ENCODE measurements at places on chromosomes 13 and 19.

DNA sequence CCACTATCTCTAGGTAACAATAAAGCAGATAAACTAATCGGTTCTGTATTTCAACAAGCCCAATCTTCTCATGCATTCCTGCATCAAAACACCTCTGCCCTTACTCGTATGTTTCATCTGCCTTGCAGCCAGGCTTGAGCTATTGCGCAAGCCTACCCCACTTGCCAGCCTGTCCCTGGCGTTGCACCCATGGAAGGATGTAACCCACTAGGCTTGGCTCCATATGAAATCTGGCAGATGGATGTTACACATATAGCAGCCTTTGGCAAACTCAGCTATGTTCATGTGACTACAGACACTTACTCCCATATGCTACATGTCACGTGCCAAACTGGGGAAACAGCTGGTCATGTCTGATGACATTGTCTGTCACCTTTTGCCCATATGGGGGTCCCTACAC is 11.9 kb upstream of the ZNF549 start:
- DNase-seq: no peak

DNA sequence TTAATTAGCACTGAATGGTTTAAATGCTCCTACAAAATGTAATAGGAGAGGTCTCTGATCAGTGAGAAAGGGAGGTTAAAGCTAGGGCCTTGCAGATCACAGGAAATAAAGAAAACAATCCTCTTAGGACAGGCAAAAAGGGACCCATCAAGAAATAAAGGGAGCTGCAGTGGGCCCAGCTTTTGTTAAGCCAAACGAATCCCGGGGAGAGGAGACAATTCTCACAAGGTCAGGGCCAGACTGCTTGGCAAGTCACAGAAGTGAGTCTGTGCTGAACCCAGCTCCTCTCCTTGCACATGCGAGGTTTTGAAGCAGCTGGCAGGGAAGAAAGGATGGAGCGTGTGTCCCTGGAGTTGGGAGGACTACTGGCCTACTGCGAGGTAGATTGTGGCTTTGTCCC is 285.8 kb downstream of the COG6 start:
- DNase-seq: no peak

DNA sequence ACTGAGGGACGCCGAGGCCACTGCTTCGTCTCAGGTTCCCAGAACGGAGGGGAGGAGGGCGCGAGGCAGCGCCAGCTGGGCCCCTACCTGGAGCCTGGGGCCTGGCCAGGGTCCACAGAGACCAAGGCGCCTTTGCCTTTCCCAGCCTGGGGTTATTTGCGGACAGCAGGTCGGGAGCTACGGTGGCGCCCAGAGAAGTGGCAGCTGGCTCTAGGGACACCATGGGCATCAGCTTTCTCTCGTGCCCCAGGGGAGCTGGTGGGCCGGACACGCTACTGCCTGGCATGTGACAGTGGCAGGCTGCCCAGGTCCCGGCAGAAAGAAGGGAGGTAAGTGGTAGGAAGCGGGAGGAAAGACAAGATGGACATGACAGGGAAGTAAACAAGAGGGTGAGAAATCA is 19.0 kb downstream of the AKT2 start:
- DNase-seq: no peak

DNA sequence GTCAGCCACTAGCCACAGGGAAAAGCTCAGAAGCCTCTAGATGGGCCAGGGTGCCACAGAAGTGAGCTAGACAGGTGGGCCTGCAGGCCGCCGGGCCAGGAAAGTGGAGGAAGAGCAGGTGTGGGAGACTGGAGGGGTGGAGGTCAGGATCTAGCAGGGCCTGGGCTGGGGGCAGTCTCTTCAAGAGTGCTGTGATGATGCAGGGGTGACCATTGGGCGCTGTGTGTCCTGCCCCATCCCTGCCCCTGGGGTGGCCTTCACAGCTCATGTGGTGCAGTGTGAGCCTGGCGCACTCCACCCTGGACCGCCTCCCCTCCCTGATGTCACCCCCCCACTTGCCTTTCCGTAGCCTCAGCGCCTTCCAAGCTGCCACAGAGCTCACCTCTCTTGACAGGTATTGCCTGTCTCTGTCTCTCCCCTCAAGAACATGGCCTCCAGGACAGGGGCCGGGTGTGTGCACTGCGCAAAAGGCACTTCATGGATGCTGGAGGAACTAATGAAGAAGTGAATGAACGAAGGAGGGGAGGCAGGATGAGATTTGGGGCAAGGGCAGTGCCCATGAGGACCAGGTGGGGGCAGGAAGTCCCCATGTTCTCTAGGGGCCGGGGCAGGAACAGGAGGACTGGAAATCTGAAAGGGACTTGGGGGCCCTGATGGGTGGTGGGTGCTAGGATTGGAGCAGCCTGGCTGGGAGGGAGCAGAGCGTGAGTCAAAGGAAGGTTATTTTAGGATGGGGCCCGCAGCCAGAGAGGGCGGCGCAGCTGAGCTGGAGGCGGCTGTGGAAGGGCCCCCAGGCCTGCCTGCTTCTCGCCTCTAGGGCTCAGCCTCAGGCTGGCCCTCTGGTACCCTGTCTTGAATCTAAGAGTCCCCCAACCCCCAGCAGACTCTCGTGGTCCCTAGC is 6.6 kb downstream of the SSBP4 start:
- no peak for DNase-seq

DNA sequence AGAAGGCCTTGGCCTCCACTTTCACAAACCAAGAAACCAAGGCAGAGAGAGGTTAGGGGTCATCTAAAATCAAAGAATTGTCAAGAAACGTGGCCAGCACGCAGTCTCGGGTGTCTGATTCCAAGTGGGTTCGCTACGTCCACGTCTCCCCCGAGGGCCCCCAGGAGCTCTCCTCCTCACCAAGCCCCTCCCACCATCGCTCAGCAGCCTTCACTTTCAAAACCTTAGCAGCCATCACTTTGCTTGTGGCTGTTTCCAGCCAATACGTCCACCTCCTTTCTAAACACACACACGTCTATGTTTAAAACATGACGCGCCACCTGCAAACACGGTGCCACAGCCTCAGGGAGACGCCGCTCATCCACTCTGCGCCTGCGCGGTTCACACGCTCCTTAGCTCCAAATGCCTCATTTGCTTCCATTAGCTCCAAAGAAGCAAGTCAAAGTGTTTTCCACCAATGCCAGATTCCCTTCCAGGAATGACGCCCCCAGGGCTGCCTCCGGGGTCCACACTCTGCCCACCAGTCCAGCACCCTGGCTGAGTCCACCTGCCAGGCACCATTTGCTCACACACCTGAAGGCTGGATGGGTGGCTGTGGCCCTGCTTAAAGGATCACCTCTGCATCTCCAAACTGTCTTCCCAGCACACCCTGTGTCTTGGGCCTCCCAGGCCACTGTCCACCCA is 5.5 kb downstream of the RASA3 start:
- no peak for DNase-seq

DNA sequence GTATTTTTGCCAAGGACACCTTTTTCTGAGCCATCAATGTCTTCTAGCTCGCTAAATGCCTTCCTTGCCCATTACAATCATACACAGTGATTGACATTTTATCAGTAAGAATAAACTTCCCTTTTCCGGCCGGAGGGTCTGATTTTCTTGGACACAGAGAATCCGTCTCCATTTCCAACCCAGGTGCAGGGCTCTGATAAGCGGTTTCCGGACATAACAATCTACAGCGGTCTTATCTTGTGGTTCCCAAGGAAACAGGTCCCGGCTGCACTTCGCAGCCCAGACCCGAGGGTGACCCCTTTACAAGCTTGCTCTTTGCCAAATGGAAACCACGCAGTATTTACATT is 5.1 kb upstream of the ZNF77 start:
- DNase-seq: no peak

DNA sequence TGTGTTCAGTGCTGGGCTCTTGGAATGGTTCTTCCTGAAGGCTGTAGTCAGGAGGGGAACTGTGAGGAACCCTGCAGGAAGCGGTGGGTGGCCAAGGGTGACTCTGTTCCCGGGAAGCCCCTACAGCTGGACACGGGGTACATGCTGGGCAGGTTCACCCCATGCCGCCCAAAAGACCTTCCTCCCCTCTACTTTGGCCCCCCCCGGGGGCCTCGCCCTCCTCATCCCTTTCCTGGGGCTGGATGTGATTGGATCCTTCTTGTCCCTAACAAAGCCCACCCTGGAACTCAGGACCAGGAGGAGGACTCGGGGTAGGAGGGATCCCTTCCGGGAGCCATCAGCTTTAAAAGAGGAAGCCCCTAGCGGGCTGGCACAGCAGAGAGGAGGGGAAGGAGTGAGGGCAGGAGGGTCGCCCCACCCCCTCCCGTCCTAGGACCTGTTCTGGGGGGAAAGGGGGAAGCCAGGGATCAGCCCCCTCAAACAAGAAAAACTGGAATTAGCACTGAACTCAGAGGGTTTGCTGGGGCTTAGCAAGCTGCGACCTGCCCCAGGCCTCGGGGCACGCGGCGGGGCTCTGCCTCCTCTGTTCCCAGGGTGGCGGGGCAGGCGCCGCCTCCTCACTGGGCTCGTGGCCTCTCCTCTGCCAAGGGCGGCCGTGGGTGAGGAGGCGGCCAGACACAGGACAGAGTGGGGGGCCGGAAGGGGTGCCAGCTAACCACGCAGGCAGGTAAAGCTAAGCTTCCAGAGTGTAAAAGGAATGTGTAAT is 4.0 kb downstream of the CEBPA start:
- no peak for DNase-seq

- no peak for DNase-seq
These were observed 731.0 kb downstream of the SLITRK1 start for GRCh38 chr13:83151308-83151660.

GRCh38 chr13:26502826-26503225 is 54.7 kb upstream of the WASF3 start:
- DNase-seq: no peak

GRCh38 chr13:81318231-81319019 is 977.5 kb upstream of the SPRY2 start:
- DNase-seq: no peak

- no peak for DNase-seq
These were observed 73.1 kb downstream of the LATS2 start for GRCh38 chr13:20988033-20988908.

DNA sequence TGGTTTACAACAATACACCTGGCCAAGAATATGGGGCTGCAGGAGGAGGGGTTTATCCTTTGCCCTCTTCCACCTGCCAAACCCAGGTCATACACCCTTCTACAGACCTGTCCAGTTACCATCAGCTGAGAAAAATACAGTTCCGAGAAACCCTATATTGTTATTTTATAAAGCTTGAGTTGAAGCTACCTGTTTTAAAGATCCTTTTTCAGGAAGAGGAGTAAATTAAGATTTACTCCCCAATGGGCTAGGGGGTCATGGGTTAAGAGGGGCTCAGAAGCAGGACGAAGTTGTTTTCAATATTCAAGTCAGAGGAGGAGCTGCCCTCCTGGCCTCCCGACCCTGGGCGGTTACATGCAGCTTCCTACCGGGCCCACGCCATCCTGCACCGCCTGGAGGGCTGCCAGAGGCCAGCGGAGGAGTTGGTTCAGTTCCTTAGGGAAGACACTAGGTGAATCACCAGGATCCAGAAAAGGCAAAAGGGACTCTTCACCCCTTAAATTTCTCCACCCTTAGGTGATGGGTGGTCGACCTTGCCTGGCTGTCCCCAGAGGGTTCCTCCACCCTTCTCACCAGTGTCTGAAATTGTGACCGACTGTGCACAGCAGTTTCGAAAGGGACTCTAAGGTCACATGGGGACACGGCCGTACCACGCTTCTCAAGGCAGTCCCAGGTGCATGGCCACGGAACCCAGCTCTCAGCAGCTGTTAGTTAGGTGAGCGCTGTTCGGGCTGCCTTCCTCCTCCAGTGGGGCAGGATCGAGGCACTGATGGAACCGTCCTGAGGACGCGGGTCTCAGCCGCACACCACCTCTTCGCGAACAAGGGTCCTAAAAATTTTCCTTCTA is 1.2 kb downstream of the GJB2 start:
- no peak for DNase-seq

DNA sequence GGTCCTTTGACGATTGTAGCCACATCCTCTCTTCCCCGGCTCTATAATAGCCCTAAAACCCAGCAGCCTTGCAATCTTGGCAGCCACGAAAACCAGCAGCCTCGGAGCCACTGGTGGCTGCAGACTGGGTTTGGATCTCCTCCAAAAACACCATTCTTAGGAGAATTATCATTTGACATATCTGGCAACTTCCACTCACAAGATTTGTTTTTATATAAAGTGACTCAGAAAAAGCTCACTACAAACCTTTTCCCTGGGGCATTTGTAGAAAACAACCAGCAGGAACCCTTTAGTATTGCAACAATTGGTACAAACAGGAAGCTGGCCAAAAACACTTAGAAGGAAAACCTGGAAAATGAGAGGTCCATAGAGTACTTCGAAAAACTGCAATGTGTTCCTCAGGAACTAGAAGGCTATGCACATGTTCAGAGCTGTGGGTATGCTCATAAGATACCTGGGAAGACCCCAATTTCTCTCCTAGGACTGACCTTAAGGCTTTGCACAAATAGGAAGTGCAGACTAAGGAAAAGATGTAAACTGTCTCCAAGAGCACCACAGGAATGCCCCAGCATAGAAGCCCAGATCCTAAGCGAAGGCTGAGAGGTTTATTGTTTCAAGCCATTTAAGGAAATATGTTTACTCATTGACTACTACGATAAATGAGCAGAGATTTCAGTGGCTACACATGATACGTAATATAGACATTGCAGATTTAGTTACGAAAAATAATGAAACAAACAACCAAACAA is 71.2 kb downstream of the MYO16 start:
- DNase-seq: no peak

DNA sequence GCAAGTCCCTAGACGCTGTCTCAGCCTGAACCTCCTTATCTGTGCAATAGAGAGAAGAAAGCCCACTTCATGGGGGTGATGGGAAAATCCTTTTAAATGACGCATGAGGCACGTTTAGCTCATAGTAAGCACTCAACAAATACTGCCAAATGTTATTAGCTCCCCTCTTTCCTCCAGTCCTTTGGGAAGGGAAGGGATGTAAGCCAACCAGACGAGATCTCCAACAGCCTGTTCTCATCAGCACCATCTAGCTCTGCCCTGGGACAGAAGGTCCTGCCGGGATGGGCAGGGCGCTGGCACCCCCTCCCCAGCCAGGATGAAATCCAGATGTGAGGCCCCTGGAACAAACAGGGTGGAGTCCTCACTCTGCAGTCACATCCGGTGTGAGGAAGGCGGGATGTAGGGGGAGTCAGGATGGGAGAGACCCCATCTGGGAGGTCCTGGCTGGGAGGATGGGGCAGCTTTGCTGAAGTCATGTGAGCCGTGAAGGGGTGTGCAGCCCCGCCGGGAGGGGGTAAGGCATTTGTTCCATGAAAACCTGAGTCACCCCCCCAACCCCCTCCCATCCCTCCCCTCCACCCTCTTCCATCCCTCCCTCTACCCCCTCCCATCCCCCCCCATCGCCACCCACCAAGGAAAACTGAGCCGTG is 4.6 kb downstream of the S1PR2 start:
- DNase-seq: no peak

- DNase-seq: no peak
These were observed 589.9 kb downstream of the GPC5 start for GRCh38 chr13:91988331-91988730.

- no peak for DNase-seq
These were observed 2541.1 kb downstream of the PCDH9 start for GRCh38 chr13:64688893-64689677.

GRCh38 chr19:40578442-40578908 is 1.8 kb downstream of the SHKBP1 start:
- no peak for DNase-seq

- DNase-seq: no peak
These were observed 11.7 kb upstream of the MCF2L start for GRCh38 chr13:112957295-112957677.

GRCh38 chr13:32036757-32037156 is 5.2 kb downstream of the FRY start:
- no peak for DNase-seq

GRCh38 chr19:32068793-32069192 is 276.6 kb upstream of the ZNF507 start:
- DNase-seq: no peak

All from activated T-helper 9 cell treated with anti-CD3 and anti-CD28 coated beads, Interleukin-2, amount 50 U/mL, for 16 hours (primary cell).